ENCODE measurements at places on chromosomes 3 and 15.

DNA sequence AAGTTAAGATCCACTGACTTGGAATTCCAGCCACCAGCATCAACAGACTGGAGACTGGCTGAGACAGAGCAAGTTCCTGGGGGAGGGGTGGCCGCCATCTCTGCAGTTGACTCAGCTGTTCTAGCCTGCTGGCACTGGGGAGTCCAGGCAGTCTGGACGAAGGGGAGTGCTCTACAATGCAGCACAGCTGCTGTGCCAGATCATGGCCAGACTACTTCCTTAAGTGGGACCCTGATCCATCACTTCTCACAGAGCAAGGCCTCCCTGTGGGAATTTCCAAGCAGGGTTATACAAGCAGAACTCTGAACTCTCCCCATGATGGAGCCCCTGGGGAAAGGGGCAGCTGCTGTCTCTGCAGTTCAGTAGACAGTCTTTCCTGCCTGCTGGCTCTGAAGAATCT is 35.2 kb downstream of the PYGO1 start:
- no peak for DNase-seq

DNA sequence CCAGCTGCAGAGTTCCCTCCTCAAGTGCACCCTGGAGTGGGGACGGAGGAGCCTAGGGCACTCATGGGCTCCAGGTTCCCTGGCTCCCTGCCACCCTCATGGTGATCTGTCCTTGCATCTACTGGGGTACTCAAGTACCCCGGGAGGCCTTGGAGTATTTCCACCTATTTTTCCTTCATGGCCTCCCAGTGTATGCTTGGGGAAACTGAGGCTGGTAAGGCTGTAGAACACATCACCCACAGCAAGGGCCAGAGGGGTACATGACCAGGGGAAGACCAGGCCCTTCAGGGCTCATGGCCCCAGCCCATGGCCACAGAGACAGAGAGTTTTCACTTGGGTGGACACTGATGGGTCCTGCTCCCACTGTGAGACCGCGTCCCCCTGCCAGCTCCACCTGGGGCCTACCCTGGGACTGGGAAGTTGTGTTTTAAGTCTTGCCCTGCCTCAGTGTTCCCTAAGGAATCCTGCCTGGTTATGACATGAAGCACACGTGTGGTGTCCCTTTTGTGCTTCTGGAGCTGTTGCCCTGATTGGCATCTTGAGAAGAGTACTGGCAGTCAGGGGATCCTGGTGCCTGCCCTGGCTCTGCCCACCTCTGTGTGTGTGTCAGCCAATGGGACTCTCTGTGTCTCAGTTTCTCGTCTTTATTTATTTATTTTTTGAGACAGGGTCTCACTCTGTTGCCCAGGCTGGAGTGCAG is 132.8 kb downstream of the TJP1 start:
- no peak for DNase-seq

GRCh38 chr3:174192471-174192870 is 666.7 kb upstream of the NAALADL2 start:
- no peak for DNase-seq

DNA sequence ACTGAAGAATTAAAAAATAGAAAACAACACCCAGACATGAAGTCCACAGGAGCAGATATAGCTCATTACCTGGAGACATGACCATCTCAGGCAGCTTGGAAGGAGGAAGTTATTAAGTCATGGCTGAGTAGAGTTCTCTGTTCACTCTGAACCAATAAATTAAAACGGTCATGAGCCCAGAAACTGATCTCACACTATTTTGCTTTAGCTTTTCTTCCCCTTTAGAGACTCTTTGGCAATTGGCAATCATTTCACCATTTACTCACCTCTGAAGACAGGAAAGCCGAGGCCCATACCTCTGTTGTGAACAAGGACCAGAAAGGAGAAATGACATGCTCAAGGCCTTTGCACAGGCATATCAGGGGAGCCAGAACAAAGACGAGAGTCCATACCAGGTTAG is 26.6 kb downstream of the CLDN18 start:
- no peak for DNase-seq

GRCh38 chr3:86993704-86994103 is 2.8 kb upstream of the VGLL3 start:
- DNase-seq, result peak; percentile 67

DNA sequence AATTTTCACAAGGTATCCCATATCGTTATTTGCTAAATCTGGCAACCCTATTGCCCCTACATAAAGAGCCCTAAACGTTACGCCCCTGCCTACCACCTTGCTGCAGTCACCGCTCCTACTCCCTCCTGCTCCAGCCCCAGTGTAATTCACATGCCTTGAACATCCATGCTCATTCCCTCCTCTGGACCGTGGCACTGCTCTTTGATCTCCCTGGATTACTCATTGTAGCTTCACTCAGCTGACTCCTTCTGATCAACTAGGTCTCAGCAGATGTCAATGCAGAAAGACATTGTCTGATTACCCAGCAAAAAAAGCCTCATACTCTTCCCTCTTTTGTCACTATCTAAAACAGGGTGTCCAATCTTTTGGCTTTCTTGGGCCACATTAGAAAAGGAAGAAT is 40.7 kb upstream of the KBTBD8 start:
- no peak for DNase-seq

GRCh38 chr3:104909721-104910120 is 457.0 kb upstream of the ALCAM start:
- no peak for DNase-seq

DNA sequence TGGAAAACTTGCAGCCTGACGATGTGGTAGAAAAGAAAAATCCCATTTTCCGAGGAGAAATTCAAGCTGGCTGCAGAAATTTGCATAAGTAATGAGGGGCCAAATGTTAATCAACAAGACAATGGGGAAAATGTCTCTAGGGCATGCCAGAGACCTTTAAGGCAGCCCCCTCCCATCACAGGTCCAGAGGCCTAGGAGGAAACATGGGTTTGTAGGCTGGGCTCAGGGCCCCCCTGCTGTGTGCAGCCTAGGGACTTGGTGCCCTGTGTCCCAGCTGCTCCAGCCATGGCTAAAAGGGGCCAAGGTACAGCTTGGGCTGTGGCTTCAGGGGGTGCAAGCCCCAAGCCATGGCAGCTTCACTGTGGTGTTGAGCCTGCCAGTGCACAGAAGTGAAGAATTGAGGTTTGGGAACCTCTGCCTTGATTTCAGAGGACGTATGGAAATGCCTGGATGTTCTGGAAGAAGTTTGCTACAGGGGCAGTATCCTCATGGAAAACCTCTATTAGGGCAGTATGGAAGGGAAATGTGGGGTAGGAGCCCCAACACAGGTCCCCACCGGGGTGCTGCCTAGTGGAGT is 75.9 kb upstream of the CADPS start:
- no peak for DNase-seq

GRCh38 chr15:63250312-63250965 is 27.0 kb upstream of the APH1B start:
- peak; percentile 40 for DNase-seq

- no peak for DNase-seq
Measured at GRCh38 chr3:135911110-135911509, 54.4 kb upstream of the PPP2R3A start.

- no peak for DNase-seq
Measured at GRCh38 chr3:135995766-135996165, 30.2 kb downstream of the PPP2R3A start.

- no peak for DNase-seq
Measured at GRCh38 chr3:30699927-30700326, 93.5 kb downstream of the TGFBR2 start.

- peak; percentile 64 for DNase-seq
Measured at GRCh38 chr15:52306270-52306669, 10.7 kb upstream of the MYO5C start.

DNA sequence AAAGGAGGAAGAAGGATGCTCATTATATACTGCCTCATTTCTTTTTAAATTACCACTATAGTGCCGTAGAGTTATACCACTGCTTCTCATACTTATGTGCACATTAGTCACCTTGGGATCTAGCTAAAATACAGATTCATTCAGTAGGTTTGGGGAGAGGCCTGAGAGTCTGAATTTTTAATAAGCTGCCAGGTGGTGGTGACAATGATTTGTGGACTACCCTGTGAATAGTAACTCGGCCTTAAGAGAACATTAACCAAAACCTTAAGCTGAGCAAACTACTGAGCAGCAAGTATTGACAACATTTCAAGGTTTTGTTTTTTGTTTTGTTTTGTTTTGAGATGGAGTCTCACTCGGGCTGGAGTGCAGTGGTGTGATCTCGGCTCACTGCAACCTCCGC is 19.8 kb downstream of the UBA5 start:
- DNase-seq, result no peak

DNA sequence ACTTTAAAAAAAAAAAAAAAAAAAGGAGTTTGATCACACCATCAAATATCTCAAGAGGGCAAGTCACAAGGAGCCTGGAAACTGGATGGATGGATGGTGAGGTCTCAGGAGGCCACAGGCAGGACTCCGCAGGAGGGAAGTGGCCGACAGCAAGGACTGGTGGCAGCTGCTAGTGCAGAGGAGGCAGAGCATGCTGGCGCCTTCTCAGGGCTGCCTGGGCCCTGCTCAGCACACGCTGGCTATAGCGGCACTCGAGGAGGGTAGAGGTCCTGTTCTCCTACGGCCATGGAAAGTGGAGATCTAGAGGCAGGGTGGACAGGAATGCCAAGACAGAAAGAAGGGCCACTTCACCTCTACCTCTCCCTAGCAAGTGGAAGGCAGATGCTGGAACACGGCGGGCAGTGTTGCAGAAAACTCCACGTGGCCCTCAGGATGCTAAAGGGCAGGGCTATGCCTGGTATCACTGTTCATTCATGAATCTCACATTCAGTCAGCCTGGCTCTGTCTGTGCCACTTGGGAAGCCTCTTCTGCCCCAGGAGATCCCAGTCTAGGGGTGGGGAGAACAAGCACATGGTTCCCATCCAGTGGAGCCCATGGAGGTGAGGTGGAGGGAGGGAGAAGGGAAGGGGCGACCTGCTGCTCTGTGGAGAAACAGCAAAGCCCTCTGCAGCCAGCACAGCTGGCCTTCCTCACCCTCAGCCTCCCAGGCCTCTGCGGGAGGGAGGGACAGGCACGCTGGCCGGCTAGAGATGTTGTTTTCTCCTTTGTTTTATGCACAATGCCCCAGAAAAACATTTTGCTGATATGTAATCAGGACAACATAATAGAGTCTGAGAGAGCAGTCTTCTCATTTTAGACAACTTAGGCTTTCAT is 71.0 kb downstream of the OXNAD1 start:
- DNase-seq, result no peak

DNA sequence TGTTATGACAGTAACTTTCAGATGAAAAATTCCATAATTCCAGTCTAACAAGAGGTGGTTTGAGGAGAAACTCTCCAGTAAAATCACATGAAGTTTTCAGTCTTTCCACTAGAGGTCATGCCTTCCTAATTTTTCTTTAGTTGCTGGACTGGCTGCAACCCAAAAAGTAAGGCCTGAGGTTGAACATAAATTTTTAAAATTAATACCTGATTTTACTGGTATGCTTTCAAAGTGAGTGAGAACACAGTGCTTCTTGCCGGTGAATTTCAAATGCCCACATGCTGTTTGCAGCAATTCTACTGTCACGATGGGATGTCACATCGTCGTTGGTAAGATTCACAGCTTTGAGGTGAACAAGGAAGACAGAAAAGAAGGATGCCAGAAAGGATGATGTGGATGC is 89.0 kb upstream of the FGF12 start:
- DNase-seq, result peak; percentile 65

DNA sequence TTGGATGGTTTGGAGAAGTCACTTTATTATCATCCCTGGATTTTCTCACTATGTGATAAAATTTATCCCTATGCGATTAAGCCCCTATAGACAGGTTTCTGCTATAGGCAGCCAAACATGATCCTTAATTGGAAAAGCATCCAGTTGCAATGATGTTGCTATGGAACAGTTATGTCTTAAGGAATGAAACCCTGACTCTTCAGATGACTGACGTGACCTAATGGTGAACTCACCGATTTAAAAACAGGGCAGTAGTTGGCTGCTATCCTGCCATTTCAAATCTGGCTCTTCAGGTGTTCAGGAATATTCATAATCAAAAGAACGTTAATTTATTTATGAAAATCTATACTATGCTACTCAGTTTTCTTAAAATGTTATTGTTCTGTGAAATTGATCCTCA is 106.8 kb upstream of the ROBO1 start:
- DNase-seq, result no peak

- no peak for DNase-seq
Measured at GRCh38 chr3:138440121-138440521, 5.7 kb downstream of the ESYT3 start.

GRCh38 chr3:194572143-194572789 is 61.0 kb downstream of the TMEM44 start:
- DNase-seq, result peak; percentile 79

GRCh38 chr3:119497820-119498185 is 544 bp upstream of the TIMMDC1 start:
- peak; percentile 42 for DNase-seq

DNA sequence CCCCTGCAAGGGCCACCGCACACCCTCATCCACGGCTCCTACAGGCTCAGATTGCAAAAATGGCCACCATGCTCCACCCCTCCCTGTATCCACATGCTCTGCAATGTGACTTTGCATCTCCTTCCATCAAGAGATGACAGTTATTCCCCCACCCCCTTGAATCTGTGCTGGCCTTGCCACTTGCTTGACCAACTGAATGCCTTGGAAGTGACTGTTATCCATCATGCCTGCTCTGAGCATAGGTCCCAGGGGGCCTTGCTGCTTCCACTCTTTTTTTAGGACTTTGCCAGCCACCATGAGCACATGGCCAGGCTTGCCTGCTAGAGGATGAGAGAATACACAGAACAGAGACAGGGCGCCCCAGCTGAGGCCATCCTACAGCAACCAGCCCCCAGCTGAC is 13.6 kb downstream of the HAPLN3 start:
- DNase-seq, result no peak

- no peak for DNase-seq
Measured at GRCh38 chr15:93466380-93466779, 377.4 kb upstream of the RGMA start.

GRCh38 chr3:15845475-15845874 is 47.7 kb upstream of the ANKRD28 start:
- no peak for DNase-seq

- no peak for DNase-seq
Measured at GRCh38 chr3:40624189-40624769, 99.5 kb downstream of the ZNF621 start.

DNA sequence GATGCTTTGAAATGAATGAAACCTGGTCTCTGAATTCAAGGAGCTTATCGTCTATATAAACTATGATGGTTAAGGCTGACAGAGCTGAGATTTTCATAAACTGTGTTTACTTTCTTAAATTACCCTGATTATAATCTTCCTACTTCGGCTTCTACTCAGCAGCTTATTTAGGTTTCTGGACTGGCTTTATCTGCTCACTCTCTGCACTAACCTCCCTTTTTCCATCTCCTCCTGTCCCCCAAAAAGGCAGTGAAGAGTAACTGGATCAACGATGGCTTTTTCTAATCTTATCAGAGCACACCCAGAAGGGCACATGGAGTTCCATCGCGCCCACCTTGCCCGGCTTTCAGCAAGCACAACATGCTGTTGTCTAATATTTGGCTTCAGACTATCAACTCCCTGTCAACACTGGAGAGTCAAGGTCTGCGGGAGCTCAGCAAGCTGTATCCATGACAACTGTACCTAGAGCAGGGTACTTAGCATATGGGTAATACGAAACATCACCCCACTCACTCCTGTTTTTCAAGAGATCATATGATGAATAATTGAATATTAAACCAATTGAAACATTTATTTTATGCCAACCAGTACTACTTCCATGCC is 417.3 kb downstream of the GABRB3 start:
- no peak for DNase-seq

GRCh38 chr3:42529468-42529867 is 27.0 kb downstream of the VIPR1 start:
- DNase-seq, result no peak

GRCh38 chr3:72492240-72492639 is 356.0 kb downstream of the SHQ1 start:
- DNase-seq, result peak; percentile 97
